ENCODE measurements at places on chromosomes 1 and 21. TPM values are rescaled to one million over a fixed set of nuclear protein-coding genes. Genes with fewer than 3 reads are reported as not detected.

SLC16A4 gene
- total RNA-seq: 0.41 TPM

DPT gene
- not detected for total RNA-seq

NPR1 gene
- 10.7 TPM for total RNA-seq

PRKAA2 gene
- total RNA-seq: 3.2 TPM

RAP1GAP gene
- total RNA-seq: 10.1 TPM

CRYBG2 gene
- 8.7 TPM for total RNA-seq

CELF3 gene
- 0.07 TPM for total RNA-seq

ALG14 gene
- total RNA-seq: 0.73 TPM

SHISA4 gene
- 3.7 TPM for total RNA-seq

PRKCZ gene
- 41.8 TPM for total RNA-seq

NFYC gene
- total RNA-seq: 51.0 TPM

TRIM62 gene
- total RNA-seq: 10.6 TPM

CRYAA gene
- total RNA-seq: not detected

F13B gene
- not detected for total RNA-seq

KRTAP13-2 gene
- not detected for total RNA-seq

MFSD2A gene
- total RNA-seq: 6.4 TPM

PLA2G2D gene
- total RNA-seq: not detected
